Uterus (tissue), 4 donors: ENCODE measurements at places on chromosomes 16 and 17.

- DNase-seq: no peak
These were observed 1.7 kb upstream of the IL17C start for GRCh38 chr16:88636488-88637265.

DNA sequence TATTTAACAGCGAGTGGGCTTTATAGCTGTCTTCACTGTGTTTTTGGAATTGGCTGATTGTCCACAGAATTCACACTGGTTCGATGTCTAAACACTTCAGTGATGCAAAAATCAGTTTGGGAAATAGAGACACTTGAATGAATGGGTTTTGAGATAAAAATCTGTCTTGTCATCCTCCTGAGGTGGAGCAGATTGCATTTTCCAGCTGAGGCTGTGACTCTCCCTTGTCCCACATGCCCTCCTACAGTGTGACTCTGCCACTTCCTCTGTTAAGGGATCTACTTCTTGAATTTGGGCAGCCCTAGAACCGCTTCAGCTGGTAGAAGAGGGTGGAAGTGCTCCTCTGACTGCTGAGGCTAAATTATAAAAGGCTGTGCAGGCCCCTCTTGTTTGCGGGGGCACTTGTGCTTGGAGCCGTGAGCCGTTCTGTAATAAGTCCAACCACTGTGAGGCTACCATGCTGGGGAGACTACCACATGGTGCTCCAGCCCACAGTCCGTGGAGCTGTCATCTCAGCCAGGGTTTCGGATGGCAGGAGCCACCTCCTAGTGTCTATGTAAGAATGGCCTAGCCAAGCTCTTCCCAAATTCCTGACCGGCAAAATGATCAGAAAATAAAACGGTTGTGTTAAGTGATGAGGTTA lies 175.9 kb downstream of the SPECC1 start:
- DNase-seq: no peak

GRCh38 chr16:3076577-3076976 lies 11.1 kb downstream of the IL32 start:
- no peak for DNase-seq

- DNase-seq: no peak
These were observed at the start of gene PNMT for GRCh38 chr17:39667945-39668924. Gene PNMT (plus strand): TSS chr17:39668453. CDS start chr17:39668476, 23 bp downstream.
